ENCODE measurements at places on chromosomes 5 and 9.

- DNase-seq, result no peak
Observed at GRCh38 chr5:149654231-149654630, 72.9 kb downstream of the ARHGEF37 start.

DNA sequence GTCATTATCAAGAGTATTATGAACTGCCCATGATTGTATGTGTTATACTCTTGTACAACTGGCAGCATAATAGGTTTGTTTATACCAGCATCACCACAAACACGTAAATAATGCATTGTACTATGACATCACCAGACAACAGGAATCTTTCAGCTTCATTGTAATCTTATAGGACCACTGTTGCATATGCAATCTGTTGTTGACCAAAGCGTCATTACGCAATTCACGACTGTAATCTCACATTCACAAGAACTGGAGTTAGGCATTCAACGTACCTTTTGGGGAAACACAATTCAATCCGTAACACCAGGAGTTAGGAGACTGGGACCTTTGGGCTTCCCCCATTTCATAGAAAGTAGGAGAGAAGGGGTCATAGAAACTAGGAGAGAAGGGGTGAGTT is 20.4 kb upstream of the ARSI start:
- no peak for DNase-seq

DNA sequence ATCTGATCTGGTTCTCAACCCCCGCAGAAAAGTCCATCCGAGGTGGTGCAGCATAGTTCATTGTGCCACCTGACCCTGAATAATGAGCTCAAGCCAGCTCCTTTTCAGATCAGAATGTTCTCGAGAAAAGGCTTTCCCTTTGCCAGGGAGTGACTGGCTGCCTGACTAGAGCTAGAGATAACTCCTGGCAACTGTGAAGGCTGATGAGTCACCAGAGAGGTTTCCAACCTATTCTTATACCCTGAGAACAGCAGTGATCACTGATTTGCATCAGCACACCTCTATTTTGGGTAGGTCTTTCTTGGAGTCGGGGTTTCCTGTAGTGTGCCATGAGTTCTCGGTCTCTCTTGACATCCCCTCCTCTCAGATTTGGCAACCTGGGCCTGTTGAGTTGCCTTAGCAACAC is 127.9 kb downstream of the PIK3R1 start:
- DNase-seq, result peak; percentile 62

- DNase-seq, result no peak
Observed at GRCh38 chr5:126062398-126063221, 360.6 kb upstream of the GRAMD2B start.

DNA sequence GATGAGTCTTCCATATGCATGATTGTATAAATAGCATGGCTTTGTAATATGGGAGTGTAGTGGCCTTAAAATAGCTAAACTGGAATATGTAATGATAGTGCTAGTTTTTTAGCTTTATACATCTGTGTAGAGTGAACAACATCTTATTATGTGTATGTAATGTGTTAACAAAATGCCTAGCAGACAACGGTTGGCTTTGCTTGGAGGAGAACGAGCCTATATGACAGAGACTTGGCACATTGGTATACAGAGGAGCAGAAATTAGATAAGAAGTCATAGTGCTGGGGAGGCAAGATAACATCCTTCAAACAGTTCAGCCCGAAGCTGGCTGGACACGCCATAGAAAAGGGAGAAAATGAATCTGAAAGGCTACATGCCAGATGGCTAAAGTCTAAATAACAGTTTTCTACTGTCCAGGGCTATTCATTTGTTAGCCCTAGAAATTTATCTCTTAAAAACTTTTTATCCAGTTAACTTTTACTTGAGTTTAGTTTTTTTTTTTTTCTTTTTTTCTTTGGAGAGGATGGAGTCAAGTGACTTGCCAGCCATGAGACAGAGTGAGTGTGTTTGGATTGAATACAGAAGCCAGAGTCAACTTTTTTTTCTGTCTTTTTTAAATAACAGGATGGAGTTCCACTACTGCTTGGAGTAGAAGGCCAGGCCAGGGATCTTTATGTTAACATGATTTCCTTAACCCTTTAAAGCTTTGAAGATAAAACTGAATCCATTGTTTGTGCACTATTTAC is 214.4 kb upstream of the ACTBL2 start:
- no peak for DNase-seq

GRCh38 chr5:72537166-72537565 is 30.0 kb upstream of the ZNF366 start:
- DNase-seq, result no peak

- DNase-seq, result no peak
Observed at GRCh38 chr5:111495159-111495558, 17.2 kb downstream of the STARD4 start.

GRCh38 chr5:93887678-93888077 is 146.3 kb upstream of the POU5F2 start:
- DNase-seq, result no peak

- no peak for DNase-seq
Observed at GRCh38 chr5:139038613-139039305, 159.4 kb downstream of the SIL1 start.

DNA sequence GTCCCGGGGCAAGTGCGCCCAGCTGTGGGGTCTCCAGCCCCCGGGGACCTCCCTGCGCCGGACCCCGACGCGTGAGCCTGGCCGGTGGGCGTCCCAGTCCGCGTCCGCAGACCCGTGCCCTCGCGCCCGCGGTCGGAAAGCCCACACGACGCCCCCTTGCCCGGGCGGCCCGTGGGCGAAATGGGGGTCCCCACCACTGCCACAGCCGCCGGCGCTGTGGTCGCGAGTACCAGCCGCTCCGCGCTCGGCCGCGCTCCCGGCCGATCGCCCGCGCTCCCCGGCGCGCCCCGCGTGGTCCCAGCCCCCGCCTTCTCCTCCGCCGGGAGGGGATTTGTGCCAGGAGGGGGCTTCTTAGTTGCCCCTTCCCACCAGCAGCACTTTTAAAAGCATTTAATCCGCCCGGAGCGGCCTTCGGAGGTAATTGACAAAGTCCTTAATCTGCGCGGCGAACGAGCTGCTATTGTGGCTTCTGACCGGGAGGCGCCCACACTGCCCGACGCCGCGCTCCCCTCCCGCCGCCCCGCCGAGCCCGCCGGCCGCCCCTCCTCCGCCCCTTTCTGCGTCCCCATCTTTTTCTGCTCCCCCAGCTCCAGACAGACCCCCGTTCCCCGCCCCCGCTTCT is 469 bp upstream of the FIBCD1 start:
- DNase-seq, result no peak

DNA sequence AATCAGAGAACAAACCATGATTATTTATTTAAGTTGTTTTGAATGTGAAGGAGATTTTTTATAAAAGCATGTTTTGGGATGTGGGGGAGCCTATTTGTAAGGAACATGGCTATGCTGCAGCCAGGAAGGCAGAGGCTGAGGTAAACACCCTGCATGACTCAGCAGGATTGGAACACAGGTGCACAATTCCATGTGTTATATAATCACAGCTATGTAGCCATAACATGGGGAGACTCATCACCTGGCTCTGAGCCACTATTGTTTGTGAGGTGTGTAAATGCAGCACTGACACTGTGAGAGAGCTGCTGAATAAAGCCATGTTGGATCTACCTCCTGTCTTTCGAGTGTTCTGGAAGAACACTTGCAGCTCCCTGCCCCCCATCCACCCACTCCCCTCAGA is 1009.8 kb downstream of the DNAH5 start:
- no peak for DNase-seq

DNA sequence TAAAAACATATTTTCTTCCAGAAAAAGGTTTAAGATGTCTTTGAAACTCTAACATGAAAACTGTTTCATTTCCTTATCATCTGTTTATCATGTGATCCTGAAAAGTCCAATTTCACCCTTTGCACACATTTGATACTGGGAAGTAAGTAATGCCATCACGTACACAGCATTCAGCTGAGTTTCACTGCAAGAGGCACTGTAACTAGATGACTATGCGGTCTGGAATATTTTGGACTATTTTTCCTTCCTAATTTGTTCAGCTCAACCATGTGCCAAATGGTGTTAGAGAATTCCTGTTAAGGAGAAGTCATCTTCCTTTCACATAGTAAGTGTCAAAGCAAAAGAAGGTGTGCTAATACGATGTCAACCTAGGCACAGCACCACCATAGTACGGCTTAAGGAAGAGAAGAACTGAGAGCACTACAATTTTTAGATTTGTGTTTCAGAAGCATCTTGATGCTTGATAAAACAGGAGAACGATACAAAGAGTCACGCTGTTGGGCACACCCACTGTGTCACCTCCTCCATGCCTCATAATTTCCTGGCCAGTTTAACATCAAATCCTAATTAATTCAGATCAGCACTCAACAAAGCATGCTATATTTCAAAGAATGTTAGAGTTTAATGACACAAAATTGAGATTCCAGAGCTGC is 77.5 kb downstream of the GNAQ start:
- no peak for DNase-seq

GRCh38 chr5:57002959-57003485 is 51.1 kb upstream of the MIER3 start:
- DNase-seq, result no peak

DNA sequence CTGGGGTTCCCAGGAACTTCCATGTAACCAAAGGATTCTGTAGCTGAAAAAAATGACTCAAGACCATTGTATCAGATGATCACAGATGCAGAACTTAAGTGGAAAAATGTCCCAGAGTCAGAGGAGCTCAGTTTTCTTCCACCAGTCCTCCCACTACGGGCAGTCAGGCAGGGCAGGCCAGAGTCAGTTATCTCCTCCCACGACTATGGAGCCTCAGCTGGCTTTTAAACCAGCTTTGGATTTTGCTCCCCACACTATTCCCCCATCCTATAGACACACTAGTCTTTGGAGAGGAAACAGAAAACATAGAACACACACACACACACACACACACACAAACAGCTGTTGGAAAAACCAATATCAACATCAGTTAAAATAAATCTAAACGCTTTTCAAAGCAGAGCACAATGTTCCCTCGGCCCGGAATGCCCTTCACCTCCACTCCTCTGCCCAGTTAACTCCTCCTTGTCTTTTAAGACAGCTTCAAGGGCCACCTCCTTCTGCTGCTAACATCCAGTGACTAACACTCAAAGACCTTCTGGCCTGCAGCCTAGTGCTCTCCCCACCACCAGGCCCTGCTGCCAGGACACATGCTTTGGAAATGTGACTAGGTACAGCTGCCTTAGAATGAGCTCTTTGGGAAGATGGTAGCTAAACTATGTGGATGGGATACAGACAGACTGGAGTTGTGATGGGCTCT is 56.8 kb downstream of the NIPAL4 start:
- no peak for DNase-seq

GRCh38 chr9:107881626-107882300 is 392.2 kb upstream of the KLF4 start:
- DNase-seq, result no peak

GRCh38 chr9:37955781-37956422 is 52.0 kb upstream of the SLC25A51 start:
- no peak for DNase-seq

GRCh38 chr5:178121391-178122276 is 8.3 kb downstream of the N4BP3 start:
- no peak for DNase-seq

- no peak for DNase-seq
Observed at GRCh38 chr9:81822301-81822865, 105.8 kb upstream of the SPATA31D4 start.

DNA sequence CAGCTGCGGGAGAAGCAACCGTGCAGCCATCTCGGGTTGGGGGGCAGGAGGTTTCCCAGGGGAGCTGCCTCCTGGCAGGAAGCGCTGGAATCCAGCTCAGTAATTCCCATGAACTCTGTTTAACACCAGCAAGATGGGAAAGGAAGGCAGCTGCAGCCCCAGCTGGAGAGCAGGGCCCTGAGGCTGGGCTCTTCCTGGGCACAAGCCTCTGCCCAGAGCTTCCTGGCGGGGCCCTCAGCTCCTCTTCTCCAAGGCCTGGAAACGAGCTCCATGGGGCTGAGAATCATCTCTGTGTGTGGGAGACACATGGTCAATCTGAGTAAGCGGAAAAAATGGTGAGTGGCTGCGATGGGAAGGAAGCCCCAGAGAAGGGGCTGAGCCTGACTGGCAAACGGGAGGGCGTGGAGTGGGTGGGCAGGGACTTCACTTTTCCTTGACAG is 6.3 kb downstream of the MRPL36 start:
- peak; percentile 81 for DNase-seq

- DNase-seq, result no peak
Observed at GRCh38 chr9:133932181-133932580, 59.9 kb downstream of the VAV2 start.

DNA sequence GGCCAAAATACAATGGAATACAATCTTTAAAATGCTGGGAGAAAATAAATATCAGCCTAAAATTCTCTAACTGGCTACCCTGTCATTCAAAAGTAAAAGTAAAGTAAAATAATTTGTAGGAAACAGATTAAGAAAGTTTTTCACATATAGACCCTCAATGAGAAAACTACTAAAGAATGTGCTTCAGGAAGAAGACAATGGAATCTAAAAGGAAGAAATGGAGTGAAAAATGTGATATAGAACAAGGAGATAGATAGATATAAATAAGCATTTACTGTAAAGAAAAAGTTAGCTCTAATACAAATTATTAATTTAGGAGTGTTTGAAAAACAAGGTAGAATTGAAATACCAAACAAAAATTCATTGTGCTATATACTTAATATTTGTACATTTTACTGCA is 368.6 kb upstream of the MPDZ start:
- no peak for DNase-seq

DNA sequence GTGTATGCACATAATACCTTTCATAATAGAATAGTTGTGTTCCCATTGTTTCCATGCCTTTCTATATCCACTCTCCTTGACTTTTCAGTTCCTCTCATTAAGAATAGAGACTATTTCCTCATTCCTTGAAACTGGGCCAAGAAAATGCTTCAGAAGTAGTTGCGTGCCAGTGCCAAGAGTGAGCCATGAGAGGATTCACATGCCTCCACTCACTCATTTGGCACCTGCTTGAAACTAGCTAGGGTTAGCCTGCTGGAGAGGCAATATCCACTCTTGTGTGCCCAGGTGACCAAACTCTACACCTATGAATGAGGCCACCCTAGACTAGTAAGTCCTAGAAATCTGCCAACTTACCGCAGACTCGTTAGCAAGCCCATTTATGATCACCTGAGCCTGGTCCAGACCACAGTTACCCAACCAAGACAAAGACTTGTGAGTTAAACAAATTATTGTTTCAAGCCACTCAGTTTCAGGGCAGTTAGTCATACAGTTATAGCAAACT is 276.3 kb downstream of the EPB41L4A start:
- DNase-seq, result no peak

- no peak for DNase-seq
Observed at GRCh38 chr5:54904425-54904824, 81.0 kb downstream of the ESM1 start.

GRCh38 chr9:36128349-36128748 is 8.2 kb upstream of the GLIPR2 start:
- DNase-seq, result no peak

- no peak for DNase-seq
Observed at GRCh38 chr9:101072259-101072658, 43.7 kb downstream of the PLPPR1 start.

Data from activated effector memory CD4-positive, alpha-beta T cell treated with anti-CD3 and anti-CD28 coated beads, Interleukin-2, amount 50 U/mL, for 16 hours (primary cell).